SW 1271 (cell line): ENCODE measurements at places on chromosomes 4 and X.

GRCh38 chr4:54575919-54576318 lies 81.8 kb upstream of the KIT start:
- DNase-seq: no peak

- DNase-seq: no peak
Observed at GRCh38 chrX:10482708-10483107, 137.7 kb downstream of the MID1 start.

DNA sequence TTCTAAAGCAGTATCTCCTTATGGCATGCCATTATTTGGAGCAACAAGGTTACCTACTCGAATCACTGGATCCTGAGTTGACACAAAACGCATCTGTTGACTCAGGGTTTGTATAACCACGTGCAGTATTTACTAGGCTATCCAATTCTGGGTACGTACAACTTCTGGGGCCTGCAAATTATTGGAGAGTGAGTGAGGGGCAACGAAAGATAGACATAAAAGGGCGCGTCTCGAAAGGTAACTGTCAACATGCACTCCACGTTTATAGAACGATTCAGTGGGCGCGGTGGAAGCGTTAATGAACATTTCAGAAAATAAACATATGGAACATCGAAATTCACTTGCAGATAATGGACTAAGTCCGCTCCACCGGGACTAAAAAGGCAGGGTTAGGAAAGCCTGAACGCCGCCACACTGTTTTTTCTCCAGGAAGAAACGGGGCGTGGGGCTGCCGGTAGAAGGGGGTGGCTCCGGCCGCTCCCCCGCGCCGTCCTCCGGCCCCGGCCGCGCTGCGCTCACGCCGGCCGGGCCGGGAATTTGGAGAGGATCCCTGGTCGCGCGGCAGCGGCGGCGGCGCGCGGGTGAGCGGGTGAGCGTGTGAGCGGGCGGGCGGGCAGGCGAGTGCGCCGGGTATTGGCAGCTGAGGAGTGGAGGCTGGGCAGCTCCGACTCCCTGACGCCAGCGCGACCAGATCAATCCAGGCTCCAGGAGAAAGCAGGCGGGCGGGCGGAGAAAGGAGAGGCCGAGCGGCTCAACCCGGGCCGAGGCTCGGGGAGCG lies at the start of gene SMAD1:
Gene SMAD1, plus strand, starts transcription at position 690 of the 778 bp plus-strand sequence. CDS start 32,761 bp downstream, outside the sequence.
- peak; percentile 42 for DNase-seq

GRCh38 chrX:124504111-124504983 lies 158.0 kb downstream of the SH2D1A start:
- DNase-seq: no peak

DNA sequence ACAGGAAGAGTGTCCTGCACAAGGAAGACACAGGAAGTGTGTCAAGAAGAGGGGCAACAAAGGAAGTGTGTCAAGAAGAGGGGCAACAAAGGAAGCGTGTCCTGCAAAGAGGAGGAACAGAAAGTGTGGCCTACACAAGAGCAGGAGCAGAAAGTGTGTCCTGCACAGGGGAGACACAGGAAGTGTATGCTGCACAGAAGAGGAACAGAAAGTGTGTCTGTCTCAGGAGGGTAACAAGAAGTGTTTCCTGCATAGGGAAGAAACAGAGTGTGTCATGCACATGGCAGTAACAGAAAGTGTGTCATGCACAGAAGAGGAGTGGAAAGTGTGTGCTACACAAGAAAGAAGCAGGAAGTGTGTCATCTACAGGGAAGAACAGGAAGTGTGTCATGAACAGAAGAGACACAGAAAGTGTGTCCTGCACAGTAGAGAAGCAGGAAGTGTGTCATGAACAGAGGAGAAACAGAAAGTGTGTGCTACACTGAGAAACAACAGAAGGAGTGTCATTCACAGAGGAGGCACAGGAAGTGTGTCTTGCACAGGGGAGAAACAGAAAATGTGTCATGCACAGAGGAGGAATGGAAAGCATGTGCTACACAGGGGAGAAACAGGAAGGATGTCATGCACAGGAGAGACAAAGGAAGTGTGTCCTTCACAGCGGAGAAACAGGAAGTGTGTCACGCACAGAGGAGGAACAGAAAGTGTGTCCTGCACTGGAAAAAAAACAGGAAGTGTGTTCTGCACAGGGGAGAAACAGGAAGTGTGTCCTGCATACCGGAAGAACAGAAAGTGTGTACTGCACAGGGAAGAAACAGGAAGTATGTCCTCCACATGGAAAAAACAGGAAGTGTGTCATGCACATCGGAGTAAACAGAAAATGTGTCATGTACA lies 526.4 kb upstream of the PRKX start:
- no peak for DNase-seq

GRCh38 chrX:139554376-139554775 lies 23.8 kb downstream of the F9 start:
- DNase-seq: no peak

- no peak for DNase-seq
Observed at GRCh38 chr4:119725688-119726330, 97.2 kb upstream of the PDE5A start.

GRCh38 chr4:181830404-181831035 lies 412.7 kb upstream of the TENM3 start:
- no peak for DNase-seq

GRCh38 chr4:40731792-40732245 lies 17.9 kb upstream of the NSUN7 start:
- DNase-seq: no peak

DNA sequence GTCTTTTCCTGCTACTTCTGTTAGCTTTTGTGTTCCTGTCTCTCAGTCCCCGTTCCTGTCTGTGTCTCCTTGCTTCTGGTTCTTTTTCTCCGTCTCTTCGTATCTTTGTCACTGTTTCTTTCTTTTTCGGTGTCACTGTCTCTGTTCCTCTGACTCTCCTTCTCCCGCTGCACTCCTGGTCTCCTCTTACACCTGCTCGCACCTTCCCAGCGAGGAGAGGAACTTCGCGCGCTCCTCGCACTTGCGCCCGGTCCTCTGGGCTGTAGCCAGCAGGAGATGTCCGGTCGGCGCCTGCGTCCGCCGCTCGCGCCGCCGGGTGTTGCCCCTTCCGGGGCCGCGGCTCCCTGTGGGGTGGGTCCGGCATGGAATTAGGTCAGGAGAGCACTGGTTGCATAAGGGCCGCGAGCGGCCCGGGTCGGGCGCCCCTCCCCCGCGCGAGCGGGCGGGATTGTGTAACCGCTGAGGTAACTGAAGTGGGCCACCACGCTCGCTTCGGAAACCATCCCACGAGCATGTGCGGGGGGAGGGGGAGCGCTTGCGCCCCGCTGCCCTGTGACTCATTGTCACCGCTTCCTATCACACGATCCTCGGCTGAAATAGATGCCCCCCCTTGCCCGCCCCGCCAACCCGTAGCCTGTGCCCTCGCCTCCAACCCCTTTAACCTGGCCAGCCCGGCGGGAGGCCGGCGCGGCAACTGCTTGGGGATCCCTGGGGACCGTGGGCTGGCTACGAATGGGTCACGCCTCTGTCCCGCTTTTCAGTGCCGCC lies 1.6 kb downstream of the LONRF3 start:
- DNase-seq: no peak

GRCh38 chr4:83263106-83263505 lies 21.5 kb downstream of the COQ2 start:
- DNase-seq: no peak

- no peak for DNase-seq
Observed at GRCh38 chrX:97310373-97310772, 426.7 kb downstream of the RPA4 start.

GRCh38 chr4:149161247-149161646 lies 654.4 kb downstream of the IQCM start:
- DNase-seq: peak; percentile 1

GRCh38 chrX:31314921-31315320 lies 243.1 kb upstream of the FTHL17 start:
- DNase-seq: no peak

DNA sequence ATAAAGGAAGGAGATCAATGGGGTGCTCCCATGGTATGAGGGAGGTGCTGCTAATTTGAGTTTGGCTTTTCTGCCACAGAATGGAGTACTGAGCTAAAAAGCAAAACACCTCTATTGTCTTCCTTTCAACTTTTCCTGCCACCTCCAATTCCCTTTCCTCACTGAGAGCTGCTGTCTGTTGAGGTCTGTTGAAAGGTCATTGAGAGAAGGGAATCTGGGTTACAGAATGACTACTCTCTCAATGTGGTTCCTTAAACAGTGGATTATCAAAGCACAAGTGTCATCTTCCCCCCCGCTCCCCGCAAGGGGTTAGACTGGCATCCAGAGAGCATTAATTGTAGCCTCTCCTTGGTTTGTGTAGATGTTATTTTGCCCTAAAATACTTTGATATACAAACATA lies 10.7 kb downstream of the USP9X start:
- no peak for DNase-seq

- no peak for DNase-seq
Observed at GRCh38 chr4:184450045-184450444, 24.3 kb downstream of the IRF2 start.

DNA sequence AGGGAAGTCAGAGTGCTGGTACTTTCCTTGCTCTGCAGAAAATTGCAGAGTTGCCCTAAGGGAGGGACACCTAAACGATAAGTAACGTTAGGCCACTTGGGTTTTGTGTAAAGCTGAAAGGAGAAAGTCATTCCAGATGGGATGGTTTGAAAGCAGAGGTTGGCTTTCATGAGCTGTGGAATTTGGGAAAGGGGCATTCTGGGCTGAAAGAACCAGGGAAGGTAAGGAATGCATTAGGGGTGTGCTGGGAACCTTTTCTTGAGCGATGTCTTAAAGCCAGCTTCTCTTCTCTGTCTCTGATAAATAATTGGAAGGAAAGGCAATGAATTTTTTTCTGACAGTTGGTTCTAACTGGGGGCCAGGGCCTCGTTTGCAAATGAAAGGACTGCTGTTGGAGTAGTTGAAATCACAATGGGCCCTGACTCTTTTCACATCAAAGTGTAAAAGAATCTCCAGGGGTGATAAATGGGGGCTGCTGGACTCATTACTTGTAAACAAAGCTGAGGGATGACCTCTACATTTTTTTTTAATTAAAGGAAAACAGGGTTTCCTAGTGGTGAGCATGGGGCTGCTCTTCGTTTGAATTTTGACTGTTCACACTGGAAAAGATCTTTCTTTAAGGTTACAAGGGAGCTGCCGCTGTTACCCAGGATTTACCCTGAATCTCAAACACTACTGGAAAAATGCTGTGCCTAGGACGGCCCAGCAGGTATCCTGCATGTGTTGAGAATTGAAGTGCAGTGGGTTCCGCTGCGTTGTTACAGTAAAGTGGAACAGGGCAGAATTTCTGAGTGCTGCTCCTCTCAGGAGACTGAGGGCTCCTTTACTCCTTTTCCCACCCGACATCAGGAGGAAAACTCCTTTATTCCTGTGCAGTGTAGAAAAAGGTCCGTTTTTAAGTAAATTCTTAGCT lies 25.0 kb downstream of the AFF1 start:
- DNase-seq: no peak

- no peak for DNase-seq
Observed at GRCh38 chr4:115215935-115216334, 102.5 kb upstream of the NDST4 start.

- no peak for DNase-seq
Observed at GRCh38 chrX:120021927-120022326, 55.6 kb downstream of the RHOXF2B start.

- no peak for DNase-seq
Observed at GRCh38 chr4:147060151-147060931, 114.7 kb upstream of the TTC29 start.

DNA sequence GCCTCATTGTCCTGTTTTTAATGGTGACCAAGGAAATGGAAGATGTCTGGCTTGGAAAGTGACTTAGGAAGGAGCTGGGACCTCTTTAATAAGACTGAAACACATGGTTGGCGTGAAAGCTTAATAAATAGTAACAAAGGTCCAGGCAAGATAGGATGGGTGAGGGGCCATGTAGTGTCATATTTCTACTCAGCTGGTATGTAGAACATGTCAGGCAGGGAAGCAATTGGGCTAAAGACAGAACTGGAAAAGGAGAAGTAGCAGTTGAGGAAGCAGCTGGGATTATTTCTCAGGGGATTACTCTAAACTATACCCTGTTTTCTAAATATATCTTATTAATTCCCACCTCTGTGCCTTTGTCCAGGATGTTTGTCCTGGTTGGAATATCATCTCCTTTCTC lies 18.6 kb downstream of the ITGB1BP2 start:
- DNase-seq: no peak
